ENCODE measurements at places on chromosomes 13 and 19. TPM values are rescaled to one million over a fixed set of nuclear protein-coding genes. Genes with fewer than 3 reads are reported as not detected.

The SDHAF1 gene
- total RNA-seq: 16.5 TPM

DNA sequence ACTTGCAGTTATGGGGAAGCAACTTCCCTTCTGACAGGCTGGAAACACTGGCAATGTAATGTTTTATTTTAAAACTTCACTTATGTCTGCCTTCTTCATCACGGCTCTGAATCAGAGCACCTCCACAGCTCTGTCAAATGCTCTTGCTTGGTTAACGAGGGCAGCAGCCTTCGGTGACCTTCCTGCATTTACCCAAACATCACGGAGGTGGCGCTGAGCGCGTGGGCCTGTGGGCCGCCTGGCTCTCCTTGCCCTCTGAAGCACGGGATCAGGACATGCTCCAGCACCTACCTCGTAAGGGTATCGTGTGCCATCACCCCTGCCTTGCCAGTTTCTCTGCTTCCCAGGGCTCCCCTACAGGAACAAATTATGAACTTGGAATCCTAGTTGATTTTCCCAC, 310.0 kb downstream of the TEX29 start:
- no peak overlapping the region for H3K27ac ChIP-seq
- no peaks in the 10 kb centered on the region for H3K36me3 ChIP-seq
- H3K4me3 ChIP-seq: no peak overlapping the region
- no peak for DNase-seq
- peaks cover 43% of the 10 kb centered on the region for H3K27me3 ChIP-seq

The CATSPERD gene
- not detected for total RNA-seq

- no peak within 1 kb of the TSS for H3K27ac ChIP-seq
- H3K4me3 ChIP-seq: no peak within 1 kb of the TSS
- H3K4me1 ChIP-seq: peaks cover 5% of the 10 kb centered on the region
- peaks cover 16% of the 10 kb centered on the region for H3K27me3 ChIP-seq
These were observed at the start of gene KCNN4 for GRCh38 chr19:43780706-43781525. TSS of gene KCNN4 (minus strand) at chr19:43780973. CDS start at chr19:43780861, 112 bp downstream.

DNA sequence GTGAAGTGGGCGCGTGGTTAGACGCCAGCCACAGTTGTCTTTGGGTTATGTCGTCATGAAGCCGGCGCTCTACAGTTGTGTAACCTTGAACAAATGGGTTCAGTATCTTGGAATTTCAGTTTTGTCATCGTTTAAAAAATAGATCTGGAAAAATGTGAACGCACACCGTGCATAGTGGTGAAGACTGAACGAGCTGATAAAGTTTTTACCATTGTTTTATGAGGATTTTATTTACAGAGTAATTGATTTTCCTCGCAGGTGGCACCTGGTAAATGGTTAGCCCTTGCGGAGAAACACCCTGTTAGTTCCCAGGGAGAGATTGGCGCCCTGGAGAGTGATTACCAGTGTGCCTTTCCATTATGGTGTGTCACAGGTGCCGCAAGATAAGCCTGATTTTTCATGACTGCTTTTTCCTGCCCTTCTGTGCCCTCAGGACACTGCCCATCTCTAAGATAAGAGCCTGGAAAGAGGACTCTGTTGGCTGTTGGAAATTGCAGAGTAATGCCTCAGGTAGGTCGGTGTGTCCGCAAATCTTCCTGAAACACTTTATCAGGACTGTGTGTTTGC, 577 bp downstream of the ZNF181 start:
- no peak for DNase-seq
- peaks cover 30% of the 10 kb centered on the region for H3K36me3 ChIP-seq
- H3K27me3 ChIP-seq: no peaks in the 10 kb centered on the region
- H3K4me3 ChIP-seq: peak overlapping the region; percentile 61
